ENCODE measurements at places on chromosomes 6 and 20.

DNA sequence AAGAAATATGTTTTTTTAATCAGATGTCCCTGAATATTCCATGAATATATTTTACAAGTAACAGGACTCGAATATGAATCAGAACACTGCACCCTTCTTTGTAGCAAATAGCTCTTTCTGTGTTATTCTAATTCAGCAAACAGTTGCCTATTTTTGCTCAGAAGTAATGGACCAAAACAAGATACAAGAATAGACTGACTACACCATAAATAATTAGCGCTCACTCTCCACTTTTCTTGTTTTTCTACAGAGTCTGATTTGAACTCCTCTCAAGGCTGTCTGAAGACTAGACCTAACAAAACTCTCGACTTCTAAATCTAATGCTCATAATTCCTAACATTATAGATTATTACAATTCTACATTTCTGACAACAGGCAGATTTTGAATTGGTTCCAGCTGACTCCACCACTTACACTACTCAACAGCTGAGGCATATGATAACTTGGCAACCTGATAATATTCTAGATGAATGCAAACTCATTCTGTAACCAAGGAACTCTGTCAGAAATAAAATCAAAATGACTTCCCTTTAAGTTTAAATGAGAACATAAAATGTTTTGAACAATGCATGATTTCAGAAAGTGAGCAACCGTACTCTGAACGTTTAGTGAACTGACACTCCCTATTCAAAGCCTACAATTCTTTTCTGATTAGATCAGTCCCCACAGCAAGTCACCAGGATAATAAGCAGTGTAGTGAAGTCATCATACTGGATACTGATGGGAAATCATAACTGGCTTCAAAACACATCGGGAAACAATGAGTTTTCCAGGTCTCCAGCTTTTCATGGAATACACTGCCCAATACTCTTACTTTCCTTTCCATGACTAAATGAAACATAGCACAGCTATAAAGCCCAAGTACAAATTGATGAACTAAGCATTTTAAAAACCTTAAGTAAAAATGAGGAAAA is 114.2 kb upstream of the BEND6 start:
- no peak for DNase-seq

DNA sequence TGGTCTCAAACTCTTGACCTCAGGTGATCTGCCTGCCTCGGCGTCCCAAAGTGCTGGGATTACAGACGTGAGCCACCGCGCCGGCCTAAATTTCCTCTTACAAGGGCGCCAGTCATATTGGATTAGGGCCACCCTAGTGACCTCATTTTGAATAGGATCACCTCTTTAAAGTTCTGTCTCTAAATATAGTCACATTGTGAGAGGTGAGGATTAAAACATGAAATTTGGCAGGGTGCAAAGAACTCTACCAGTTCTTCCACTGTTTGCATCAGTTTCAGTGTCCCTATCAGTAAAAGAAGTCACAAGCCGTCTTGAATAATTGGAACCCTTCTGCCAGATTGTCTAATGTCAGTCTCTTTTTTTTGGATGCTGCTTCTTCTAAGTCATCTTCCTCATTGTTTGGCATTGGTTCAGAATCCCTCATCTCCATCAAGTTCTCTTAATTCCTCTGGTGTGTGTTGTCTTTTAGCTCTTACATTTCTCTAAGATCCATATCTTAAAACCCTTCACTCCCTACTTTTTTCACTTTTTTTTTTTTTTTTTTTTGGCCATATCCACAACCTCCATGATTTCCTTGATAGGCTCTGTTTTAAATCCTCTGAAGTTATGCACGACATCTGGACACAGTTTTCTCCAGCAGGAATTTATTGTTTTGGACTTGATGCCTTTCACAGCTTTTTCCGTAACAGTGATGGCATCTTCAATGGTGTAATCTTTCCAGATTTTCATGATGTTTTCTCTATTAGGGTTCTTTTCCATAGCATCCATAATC is 56.8 kb downstream of the NCOA3 start:
- DNase-seq, result no peak

- no peak for DNase-seq
These were observed 269.6 kb downstream of the CLIC5 start for GRCh38 chr6:45746046-45746445.

GRCh38 chr6:170473301-170473717 is 79.8 kb downstream of the PSMB1 start:
- DNase-seq, result no peak

All from stimulated activated CD4-positive, alpha-beta T cell treated with anti-CD3 and anti-CD28 coated beads, Interleukin-4, amount 100 ng/mL, for 4 hours (primary cell).